Activated T-cell treated with anti-CD3 and anti-CD28 coated beads, Interleukin-2, amount 50 U/mL, for 1 hour (primary cell): ENCODE measurements at places on chromosomes 2 and 18.

GRCh38 chr18:5380586-5380985 lies 85.1 kb upstream of the ZBTB14 start:
- no peak for DNase-seq

DNA sequence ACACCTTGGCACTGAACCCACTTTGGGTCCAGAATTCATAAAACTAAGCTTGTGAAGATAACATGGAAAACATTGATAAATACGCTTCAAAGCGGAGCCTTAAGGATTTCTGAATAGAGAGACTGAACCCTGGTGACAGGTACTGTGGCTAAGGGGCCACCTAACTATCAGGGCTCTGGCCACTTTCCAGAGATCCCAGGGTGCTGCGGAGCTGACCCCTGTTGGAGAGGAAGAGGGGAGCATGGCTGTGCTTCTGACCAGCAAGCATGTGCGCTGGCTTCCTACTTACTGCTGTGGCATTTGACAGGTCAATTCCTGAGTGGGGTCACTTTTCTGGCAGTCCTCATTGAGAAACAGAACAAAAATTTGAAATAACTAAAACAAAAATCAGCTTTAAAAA lies 228.3 kb downstream of the NAPG start:
- DNase-seq: no peak

GRCh38 chr2:108907822-108908712 lies 81.0 kb downstream of the EDAR start:
- no peak for DNase-seq

DNA sequence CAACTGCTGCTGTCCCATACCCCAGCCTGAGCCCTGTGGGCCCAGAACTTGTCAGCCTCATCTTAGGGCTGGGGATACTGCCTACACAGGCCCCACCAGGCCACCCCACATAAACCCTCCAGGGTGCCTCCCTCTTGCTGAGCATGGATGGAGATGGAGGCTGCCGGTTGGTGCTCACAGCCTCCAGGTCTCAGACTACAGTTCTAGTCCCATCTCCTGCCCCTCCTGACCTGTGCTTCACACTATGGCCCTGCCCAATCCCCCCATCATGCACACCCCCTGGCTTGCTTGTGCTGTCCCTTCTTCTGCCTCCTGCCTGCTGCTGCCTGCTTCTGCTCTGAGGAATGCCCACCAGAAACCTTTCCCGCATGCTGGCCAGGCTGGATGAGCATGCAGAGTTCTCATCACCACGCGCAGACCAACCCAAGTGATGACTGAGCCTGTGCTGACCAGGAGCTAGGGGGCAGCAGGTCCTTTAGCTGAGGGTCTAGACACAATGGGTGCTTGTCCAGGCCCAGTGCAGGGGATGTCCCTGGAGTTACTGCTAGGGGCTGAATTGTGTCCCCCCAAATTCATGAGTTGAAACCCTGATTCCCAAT lies 138.4 kb upstream of the HS6ST1 start:
- DNase-seq: no peak

GRCh38 chr18:2571200-2572170 lies at the start of the genes METTL4 and NDC80:
Gene METTL4 (minus strand): TSS chr18:2571505. CDS start chr18:2567216, 4,289 bp downstream.
Gene NDC80 (plus strand): TSS chr18:2571557. CDS start chr18:2572986, 1,429 bp downstream.
- DNase-seq: peak; percentile 87

GRCh38 chr2:237732790-237733381 lies 65.7 kb upstream of the RBM44 start:
- DNase-seq: no peak

DNA sequence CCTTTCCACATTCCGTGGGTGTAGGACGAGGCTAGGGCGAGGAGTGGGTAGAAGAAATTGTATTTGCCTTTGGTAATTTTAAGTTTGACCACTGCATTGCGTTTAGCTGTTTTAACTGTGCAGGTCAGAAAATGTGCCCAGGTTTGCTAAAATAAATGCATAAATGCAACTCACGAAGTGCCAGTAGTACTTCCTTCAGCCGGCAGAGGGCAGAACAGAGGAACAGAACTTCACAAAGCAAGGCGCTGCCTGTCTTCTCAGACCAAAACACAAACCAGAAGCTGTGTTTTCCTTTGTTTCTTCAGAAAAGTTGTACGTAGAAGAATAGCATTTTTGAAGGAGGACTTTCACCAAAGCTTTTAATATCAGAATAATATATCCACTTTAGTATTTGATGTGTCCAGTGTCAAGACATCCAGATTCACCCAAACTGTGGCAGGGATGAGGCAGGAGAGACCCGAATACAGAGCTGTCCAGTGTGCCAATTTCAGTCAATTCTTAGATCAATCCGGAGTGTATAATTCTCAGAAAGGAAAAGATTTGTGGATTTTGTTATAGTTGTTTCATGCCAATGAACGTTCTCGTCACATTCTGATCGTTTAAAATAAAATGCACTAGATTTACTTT lies 348.6 kb downstream of the DLGAP1 start:
- peak; percentile 49 for DNase-seq

DNA sequence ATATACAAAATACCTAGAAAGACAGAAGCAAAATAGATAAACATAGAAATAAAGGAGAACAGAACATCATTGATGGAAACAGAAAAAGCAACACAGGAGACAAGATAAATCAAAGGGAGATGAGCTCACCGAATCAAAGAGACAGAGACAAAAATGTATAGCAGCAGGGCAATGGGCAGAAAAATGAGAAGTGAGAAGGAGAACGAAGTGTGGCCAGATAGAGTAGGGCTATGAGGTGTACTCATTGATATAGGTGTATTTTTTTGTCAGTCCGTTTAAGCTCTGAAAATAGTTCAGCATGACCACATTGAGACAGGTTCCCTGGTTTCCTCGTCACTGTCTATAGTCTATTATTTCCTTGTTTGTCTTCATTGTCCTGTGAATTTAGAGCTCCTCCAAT lies 55.1 kb downstream of the SP100 start:
- DNase-seq: no peak

DNA sequence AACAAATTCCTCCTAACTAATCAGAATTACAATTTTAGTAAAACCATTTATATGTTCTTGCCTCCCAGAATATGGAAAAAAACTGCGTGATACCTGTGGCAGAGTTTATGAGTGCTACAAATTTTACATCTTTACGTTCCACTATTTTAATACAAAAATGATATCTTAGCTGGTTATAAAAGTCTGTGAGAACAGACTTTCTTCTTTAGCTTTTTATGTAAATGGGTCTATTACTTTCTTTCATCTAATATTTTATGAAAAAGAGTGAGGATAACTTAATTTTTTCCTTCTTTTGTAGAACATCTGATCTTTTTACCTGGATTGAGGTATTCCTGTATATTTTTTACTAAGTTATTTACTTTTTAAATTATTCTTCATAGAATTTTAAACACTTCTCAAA lies 22.1 kb upstream of the REG3A start:
- no peak for DNase-seq

DNA sequence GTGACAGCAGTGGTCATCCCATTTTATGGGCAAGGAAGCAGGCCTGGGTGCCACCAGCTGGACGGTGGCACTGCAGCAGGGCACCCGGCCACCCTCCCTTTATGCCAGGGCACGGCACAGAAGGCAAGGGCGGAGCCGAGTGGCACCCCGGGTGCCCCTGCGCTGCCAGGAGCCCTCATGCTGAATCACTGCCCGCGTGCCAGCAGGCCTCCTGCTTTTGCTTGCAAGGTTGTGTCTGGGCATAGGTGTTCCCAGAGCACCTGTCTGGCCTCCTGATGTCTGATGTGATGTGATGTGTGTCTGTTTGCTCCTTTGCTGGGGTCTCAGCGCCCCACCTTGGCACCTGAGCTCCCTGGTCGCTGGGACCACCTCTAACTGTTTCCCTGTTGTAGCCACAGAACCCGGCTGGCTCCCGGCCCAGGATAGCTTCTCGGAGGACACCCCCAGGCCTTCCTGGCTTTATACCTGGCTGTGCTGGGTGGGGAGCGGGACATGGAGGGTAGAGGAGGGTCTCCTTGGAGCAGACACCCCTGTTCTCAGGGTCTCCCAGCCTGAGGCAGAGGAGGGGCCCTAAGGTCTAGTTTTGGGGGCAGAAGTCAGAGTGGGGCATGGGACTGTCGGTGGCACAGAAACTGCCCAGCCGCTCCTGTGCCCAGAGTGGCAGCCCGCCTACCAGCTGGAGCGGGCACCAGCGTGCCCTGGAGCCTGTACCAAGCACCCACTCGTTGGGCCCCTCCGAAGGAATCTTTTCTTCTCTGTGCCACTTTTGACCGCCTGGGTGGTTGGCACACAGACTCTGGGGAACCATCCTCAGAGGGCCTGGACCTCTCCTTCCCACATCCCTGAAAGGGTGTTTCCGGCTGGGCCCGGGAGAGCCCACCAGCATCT lies 3.6 kb downstream of the GPC1 start:
- DNase-seq: peak; percentile 16

- no peak for DNase-seq
Observed at GRCh38 chr18:5982332-5982731, 87.0 kb upstream of the TMEM200C start.

GRCh38 chr2:168816369-168816768 lies 13.9 kb downstream of the NOSTRIN start:
- no peak for DNase-seq

DNA sequence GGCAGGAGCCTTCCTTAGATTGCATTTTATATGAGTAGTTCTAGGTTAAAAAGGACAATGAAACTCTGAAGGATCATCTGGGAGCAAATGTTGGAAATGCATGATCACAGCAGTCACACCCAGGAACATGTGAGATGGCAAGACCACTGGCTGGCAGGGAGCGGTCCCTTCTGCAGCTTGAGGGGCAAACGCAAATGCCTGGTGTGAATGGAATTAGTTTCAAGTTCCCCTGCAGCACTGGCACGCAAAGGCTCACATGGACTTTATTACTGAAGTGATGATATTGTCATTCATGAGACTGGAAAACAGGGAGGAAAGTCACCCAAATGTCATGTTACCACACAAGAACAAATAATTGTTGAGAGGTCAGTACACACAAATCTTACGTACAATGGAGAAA lies 223.3 kb downstream of the FBXO15 start:
- no peak for DNase-seq

GRCh38 chr2:198440833-198441232 lies 636.4 kb downstream of the PLCL1 start:
- no peak for DNase-seq

DNA sequence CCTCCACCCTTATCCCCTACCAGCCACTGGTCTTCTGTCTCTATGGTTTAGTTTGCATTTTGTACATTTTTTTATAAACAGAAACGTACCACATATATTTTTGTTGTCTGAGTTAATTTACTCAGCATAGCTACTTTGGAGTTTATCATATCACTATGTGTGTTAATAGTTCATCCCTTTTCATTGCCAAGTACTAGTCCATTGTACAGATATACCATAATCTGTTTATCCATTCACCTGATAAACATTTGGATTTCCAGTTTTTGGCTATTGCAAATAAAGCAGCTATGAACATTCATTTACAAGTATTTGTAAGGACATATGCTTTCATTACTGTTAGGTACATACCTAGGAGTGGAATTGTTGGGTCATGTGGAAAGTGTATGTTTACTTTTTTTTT lies 123.6 kb downstream of the RHBDD1 start:
- DNase-seq: no peak

DNA sequence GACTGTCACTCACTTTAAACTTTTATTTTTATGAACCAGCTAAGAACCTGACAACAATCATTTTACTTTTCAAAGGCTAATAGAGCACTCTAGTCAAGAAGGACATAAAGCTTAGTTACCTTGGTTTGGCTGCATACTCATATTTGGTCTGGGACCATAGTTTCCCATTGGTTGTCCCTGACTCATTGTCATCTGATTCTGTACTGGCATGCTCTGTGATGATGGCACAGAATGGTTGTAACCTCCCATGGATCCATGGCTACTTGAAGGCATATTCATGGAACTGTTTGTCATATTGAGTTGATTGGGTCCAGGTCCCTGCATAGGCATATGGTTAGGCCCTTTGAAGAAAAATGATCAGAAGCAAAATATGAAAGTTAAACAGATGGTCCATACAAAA lies 37.9 kb downstream of the SS18 start:
- no peak for DNase-seq

DNA sequence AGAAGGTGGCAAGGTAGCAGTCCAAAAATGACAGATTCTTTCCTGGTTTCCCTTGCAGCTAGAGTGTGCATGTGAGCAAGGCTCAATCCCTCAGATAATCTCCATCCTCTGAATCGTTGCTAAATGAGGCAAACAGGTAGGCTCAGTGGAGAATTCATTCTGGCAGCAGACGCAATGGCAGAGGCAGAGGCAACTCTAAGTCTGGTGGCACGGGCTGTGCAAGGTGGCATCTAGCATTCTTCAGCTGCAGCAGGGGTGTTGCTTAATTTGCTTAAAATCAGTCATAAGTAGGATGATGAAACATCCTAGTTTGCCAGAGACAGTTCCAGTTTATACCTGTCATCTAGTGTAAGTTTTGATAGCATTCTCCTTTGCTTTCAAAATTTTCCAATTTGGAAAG lies 391.1 kb upstream of the MEX3C start:
- DNase-seq: no peak

DNA sequence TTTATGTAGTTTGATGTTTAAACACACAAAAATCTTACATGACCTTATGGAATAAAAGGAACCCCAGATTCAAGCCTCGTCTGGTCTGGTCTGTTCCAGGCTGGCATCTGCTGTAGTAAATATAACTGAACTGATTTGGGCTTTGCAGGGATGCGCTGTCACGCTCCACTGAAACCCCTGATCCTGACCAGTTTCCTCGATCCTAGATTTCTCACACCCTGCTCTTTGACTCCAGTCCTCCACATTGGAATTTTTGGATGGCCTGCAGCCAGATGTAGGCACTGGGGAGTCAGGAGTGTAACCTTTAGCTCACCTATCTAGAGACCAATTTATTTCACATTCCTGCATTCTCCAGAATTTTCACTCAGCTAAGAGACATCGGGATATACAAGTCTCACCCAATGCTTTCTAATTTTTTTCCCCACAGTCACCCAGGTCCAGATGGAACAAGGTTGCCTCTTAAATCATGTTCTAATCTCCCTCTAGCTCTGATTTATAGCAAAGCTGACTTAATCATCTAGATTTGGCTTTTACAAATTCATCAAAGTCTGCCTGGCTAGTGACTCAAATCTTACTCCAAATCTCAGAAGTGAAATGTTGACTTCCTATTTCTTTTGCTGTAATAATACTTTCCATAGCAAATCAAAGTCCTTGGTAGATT lies 219.6 kb downstream of the CD226 start:
- no peak for DNase-seq

DNA sequence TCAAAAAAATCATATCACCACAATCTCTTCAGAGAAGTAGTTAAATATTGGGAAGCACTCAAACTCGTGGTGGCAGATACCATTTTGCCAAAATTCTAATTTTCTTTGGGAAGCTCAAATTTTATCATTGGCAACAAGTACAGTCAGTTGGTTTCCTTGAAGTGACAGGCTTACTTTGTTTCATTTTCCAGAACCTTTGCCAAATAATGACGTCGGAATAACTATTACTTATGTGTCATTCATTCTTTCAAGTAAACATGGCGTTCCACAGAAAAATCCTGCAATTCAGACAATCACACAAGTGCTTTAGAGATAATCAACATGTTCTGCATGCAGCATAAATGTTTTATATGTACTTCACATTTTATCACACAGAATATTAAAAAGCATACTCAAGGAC lies 5.4 kb downstream of the TTLL4 start:
- no peak for DNase-seq

- DNase-seq: no peak
Observed at GRCh38 chr2:179332903-179333302, 68.3 kb upstream of the SESTD1 start.
